Cardiac muscle cell (in vitro differentiated cells and primary cell): ENCODE measurements at places on chromosomes 13 and 19. TPM values are rescaled to one million over a fixed set of nuclear protein-coding genes. Genes with fewer than 3 reads are reported as not detected.

The KLK14 gene
- 0.24 TPM in 1 of 2 replicates, not detected in the other for total RNA-seq

The ZNF724 gene
- total RNA-seq = 5.4 and 10.9 TPM in 2 replicates

The PRR36 gene
- 2.0 and 6.1 TPM in 2 replicates for total RNA-seq

The TUBA3C gene
- not detected in 2 replicates for total RNA-seq

The FLT1 gene
- 10.1 and 14.8 TPM in 2 replicates for total RNA-seq

The SIGLEC9 gene
- not detected in 2 replicates for total RNA-seq

The PNMA8C gene
- total RNA-seq = 0.69 and 0.81 TPM in 2 replicates

The SSC5D gene
- 0.32 and 0.89 TPM in 2 replicates for total RNA-seq

The MYADM gene
- total RNA-seq = 115 and 150 TPM in 2 replicates

The SLC7A10 gene
- not detected in 2 replicates for total RNA-seq

DNA sequence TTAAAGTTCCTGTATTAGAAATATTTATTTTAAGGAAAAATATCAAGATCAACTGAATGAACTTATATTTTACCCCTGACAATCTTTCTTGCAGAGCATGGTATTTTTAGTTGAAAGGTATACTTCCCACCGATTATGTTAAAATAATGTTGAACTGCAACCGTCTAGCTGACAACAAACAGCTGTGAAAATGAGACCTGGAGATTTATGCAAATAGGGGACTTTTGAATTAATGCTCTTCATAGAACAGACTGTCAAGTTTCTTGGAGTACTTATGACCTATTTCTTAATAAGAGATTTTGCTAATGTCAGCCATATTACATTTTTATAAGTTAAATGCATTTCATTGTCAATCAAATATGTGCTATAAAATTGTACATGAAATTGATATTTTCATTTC is 210.9 kb downstream of the NALCN start:
- no peak for DNase-seq
- no peaks in the 10 kb centered on the region for H3K27me3 ChIP-seq
- H3K4me1 ChIP-seq = no peaks in the 10 kb centered on the region
- H3K4me3 ChIP-seq = no peak overlapping the region
- H3K36me3 ChIP-seq = no peaks in the 10 kb centered on the region

DNA sequence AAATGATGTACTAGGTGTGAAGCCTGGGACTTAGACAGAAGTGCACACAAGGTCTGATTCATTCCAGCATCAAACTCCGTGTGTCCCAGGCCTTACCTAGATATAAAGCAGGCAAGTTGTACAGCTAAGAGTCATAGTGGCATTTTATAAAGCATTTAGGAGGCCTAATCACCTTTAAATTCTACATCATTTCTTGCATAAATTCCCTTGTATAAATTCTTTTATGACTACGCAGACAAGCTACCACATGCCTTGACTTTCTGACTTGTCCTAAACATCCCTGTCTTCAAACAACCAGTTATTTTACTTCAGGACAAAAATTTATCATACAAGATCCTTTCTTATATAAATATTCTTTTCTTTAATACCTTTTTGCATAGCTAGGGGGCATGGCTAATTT is 22.5 kb downstream of the TMEM255B start:
- H3K27ac ChIP-seq = no peak overlapping the region
- H3K27me3 ChIP-seq = peaks cover 20% of the 10 kb centered on the region
- H3K36me3 ChIP-seq = no peaks in the 10 kb centered on the region
- no peak for DNase-seq

DNA sequence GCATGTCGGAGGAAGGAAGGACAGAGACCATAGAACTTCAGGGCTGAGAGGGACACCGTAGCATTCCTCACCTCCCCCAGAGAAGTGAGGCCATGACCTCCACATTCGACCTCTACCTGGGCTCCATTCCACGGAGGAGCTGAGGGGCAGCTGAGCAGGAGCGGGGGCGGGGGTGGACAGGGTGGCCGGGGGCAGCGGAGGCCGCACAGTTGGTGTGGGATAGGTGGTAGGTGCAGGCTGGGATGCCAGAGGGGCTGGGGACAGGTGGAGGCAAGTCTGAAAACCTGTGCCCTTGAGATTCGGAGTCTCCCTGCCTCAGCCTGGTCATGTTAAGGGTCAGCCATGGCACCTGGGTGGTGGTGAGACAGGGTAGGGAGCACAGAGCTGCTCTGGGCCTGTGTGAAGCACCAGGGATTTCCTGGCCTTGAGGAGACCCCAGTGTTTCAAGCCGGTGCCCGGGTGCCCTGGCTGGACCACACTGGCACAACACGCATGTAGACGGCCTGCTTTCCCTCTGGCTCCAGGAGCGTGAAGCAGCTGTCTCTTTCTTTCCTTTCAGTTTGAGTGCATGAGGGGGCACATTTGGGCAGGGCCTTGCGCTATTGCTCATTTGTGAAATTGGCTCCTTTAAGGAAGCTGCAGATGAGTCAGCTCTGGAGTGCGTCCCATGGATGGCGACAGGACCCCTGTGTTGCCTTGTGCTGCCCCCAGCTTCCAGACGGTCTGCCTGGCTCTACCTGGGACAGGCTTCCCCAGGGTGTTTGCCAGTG is 51.8 kb downstream of the TSSK6 start:
- no peaks in the 10 kb centered on the region for H3K27me3 ChIP-seq
- no peak overlapping the region for H3K4me3 ChIP-seq
- peak; percentile 68 for DNase-seq
- no peaks in the 10 kb centered on the region for H3K36me3 ChIP-seq

DNA sequence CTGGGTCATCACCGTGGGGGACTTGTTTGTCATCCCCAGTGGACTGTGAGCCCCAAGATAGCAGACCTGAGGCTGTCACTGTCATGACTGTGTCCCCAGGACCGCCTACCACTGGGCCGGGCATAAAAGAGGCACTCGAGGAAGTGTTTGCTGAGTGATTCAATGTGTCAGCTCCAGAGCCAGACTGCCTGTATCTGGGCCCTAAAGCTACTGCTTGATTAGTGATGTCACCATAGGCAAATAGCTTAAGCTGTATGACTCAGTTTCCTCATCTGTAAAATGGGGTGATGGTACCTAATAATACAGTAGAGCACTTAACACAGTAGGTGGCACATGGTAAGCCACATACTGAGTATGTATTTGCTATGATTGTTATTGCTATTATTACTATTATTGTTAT is 11.2 kb upstream of the CEACAM19 start:
- DNase-seq = no peak
- H3K4me1 ChIP-seq = no peaks in the 10 kb centered on the region
- no peaks in the 10 kb centered on the region for H3K27me3 ChIP-seq
- no peak overlapping the region for H3K27ac ChIP-seq
- H3K36me3 ChIP-seq = peaks cover 24% of the 10 kb centered on the region
- no peak overlapping the region for H3K4me3 ChIP-seq

DNA sequence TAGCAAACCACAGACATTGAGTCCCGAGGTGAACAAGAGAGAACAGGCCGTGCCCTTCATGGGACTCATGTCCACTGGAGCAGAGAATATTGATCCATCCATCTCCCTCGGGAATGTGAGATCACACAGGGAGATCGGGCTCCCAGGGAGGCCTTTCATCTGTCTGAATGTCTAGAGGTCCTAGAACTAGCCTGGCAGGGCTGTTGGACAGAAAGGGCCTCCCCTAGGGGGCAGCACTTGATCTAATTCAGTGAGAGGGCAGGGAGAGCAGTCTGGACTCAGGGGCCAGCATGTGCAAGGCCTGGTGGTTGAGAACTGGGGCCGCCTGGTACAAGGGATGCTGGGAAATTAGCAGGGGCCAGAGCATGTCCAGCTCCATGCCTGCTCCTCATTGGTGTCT is 4.3 kb downstream of the RUVBL2 start:
- no peak overlapping the region for H3K27ac ChIP-seq
- peak; percentile 73 for DNase-seq
- peaks cover 5% of the 10 kb centered on the region for H3K4me1 ChIP-seq
- no peaks in the 10 kb centered on the region for H3K27me3 ChIP-seq

DNA sequence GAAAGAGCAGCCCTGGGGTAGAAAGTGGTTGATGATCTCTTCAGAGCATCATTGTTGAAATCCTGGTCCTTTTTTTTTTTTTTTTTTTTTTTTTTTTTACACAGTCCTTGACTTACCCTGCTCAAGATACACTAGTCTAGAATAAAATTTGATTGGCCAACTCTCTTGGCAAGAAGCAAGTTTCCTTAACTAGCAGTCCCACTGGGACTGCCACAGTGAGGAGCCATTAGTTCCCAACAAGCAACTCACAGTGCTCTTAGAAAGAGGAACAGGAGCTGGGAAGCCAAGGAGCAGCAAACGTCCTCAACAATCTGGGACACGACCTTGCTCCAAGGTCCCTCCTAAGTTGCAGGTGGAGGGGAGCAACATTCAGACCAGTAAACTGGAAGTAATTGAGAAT is 47.9 kb upstream of the INTS6 start:
- no peaks in the 10 kb centered on the region for H3K27me3 ChIP-seq
- H3K4me1 ChIP-seq = no peaks in the 10 kb centered on the region
- no peak overlapping the region for H3K4me3 ChIP-seq
- no peaks in the 10 kb centered on the region for H3K36me3 ChIP-seq
- no peak overlapping the region for H3K27ac ChIP-seq
- no peak for DNase-seq

DNA sequence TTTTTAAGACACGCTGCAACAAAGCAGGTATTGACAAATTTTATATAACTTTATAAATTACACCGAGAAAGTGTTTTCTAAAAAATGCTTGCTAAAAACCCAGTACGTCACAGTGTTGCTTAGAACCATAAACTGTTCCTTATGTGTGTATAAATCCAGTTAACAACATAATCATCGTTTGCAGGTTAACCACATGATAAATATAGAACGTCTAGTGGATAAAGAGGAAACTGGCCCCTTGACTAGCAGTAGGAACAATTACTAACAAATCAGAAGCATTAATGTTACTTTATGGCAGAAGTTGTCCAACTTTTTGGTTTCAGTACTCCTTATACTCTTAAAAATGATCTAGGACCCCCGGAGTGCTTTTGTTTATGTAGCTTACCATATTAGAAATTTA is 1.2 kb downstream of the BRCA2 start:
- no peak for DNase-seq
- no peak overlapping the region for H3K27ac ChIP-seq
- H3K4me3 ChIP-seq = peak overlapping the region; percentile 58
- no peaks in the 10 kb centered on the region for H3K4me1 ChIP-seq

DNA sequence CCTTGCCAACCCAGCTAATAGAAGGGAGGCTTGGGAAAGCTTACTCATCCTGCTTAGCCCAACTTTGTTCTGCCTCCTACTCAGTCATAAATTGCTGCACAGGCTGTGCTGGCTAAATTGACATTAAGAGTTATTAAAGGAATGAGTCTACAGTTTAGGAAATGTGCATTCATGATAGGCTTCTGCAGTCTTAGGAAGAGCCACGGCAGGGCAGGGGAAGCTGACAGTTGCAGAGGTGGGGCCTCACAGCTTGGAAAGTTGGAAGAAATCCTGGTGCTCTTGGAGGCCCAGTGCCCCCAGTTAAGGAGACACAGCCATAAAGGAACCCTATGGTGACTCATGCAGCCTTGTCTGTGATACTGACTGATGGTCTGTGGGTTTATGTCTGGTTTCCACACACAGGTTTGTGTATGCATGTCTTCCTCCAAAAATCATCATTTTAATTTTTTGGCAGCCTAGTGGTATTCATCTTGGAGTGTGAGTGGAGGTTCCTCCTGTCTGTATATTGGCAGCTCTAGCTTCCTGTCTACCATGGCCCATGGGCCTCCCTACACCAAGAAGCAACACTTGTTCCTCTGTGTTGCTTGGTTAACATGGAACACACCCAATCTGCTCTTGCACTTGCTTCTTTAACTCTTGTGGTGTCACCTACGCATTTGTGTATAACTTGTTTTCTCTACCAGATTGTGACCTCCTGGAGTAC is 135.0 kb upstream of the KL start:
- no peak for DNase-seq
- H3K4me3 ChIP-seq = no peak overlapping the region
- no peaks in the 10 kb centered on the region for H3K27me3 ChIP-seq
- H3K36me3 ChIP-seq = no peaks in the 10 kb centered on the region
- H3K4me1 ChIP-seq = no peaks in the 10 kb centered on the region
- no peak overlapping the region for H3K27ac ChIP-seq

DNA sequence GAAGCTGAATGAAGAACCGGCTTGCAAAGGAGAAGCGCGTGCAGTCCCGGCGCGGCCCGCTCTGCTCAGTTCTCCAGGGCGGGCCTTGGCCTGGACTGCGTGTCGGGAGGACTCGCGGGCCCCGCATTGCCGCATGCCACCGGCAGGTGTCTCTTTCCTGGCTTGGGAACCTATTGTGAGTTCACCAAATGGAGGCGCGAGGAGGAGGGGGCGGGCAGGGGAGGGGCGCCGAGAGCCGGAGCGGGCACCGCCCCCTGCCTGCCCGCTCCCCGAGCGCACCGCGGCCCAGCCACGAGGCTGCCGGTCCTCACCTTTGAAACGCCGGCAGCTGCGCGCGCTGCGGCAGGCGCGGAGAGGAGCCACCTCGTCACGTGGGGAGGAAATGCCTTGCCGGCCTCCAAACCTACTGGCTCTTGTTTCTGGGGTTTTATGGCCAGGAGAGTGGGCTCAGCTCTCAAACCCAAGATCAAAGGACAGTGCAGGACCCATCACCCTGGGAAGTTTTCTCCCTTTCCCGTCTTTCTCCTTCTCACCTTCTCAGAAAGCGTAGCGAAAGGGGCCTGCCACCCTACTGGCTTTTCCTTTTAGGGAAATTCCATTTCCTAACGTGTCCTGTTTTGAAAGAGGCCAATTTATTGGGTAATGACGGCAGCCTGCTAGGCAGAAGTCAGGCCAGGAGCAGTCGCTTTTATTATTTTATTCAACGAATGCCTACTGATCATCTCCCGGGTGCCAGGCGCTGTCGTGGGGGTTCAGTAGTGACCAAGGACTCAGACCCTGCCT is 13.8 kb upstream of the UBE2L5 start:
- H3K4me3 ChIP-seq = no peak overlapping the region
- no peak overlapping the region for H3K27ac ChIP-seq
- no peaks in the 10 kb centered on the region for H3K27me3 ChIP-seq

- H3K27me3 ChIP-seq = no peaks in the 10 kb centered on the region
- no peaks in the 10 kb centered on the region for H3K36me3 ChIP-seq
- H3K4me1 ChIP-seq = peaks cover 3% of the 10 kb centered on the region
- DNase-seq = no peak
- H3K4me3 ChIP-seq = no peak overlapping the region
- no peak overlapping the region for H3K27ac ChIP-seq
Measured at GRCh38 chr13:79621449-79621848, 140.5 kb downstream of the NDFIP2 start.

GRCh38 chr19:18921593-18921992 is 2.1 kb downstream of the DDX49 start:
- no peak for DNase-seq
- H3K27me3 ChIP-seq = no peaks in the 10 kb centered on the region
- H3K27ac ChIP-seq = no peak overlapping the region
- peaks cover 12% of the 10 kb centered on the region for H3K36me3 ChIP-seq
- no peak overlapping the region for H3K4me3 ChIP-seq

DNA sequence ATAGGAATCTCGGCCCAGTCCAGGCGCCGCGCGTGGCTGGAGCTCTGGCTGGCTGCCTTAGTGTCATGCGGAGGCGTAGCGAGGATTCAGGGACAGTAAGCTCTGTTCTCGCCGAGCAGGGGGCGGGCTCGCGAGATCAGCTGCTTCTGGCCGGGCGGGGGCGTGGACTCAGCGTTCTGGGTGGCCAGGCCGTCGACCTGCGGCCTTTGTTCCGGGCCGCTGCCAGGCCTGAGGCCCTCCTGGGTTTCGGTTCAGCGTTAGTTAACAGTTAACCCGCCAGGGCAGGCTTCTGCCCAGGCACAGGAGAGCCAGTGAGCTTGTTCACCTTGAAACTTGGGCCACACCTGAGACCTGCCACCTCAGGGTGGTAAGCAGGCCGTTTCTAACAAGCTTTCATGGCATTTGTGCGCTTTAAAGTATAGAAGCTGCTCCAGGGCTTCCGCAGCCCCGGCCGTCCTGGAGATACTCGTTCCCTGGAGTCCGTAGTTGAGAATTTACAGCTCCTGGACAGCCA is 332.2 kb upstream of the SGCG start:
- no peak overlapping the region for H3K27ac ChIP-seq
- DNase-seq = no peak
- no peaks in the 10 kb centered on the region for H3K27me3 ChIP-seq
- no peak overlapping the region for H3K4me3 ChIP-seq
- no peaks in the 10 kb centered on the region for H3K4me1 ChIP-seq
- no peaks in the 10 kb centered on the region for H3K36me3 ChIP-seq
